Non-pigmented ciliary epithelial cell (primary cell): ENCODE measurements at places on chromosomes 1 and 21.

DNA sequence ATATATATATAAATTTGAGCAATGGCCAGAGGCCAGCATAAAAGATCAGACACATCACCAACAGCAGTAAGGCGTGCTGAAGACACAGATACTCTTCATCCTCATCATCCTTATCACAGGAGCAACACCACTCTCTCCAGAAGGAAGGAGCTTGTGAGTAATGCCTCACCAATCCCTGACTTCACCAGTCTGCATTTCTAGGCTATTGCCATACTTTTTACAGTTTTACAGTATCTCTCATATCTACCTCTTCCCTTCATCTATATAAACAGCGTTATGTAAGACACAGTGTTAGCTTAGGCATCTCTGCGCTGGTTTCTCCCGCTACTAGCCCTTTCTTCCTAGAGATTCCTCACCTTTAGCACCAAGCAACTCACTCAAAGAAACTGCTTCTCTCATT is 2.4 kb upstream of the ABL2 start:
- no peak for DNase-seq

DNA sequence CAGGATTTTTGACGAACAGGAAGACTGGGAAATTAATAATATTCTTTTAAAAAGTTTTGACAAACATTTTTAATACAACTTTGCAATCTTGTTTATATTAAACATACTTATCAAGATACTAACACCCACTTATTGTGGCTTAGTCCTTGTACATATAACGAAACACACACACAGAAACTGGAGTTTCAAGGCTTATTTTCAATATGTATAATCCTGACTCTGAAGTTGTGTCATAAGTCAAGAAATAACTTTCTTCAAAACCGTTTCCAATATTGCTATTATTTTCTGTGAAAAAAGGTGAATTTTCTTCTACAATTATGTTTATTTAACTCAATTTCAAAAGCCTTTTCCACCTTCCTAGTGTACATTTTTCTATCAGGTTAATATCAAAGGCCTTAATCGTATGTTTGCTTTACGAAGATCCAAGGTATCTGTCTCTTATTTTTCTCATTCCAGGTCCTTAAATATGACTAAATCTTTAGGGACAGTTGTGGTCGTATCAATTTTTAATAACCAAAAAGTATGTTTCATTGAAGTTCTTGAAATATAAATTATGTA is 1.8 kb downstream of the CDKN2C start:
- DNase-seq, result no peak

GRCh38 chr1:24319962-24320361 is 805 bp downstream of the GRHL3 start:
- no peak for DNase-seq

GRCh38 chr1:192600275-192600674 is 24.7 kb downstream of the RGS1 start:
- DNase-seq, result no peak

GRCh38 chr21:27047283-27047657 is 80.4 kb upstream of the ADAMTS5 start:
- DNase-seq, result no peak
